ENCODE measurements at places on chromosomes 13 and 19.

- DNase-seq, result no peak
These were observed 32.9 kb downstream of the SERTM1 start for GRCh38 chr13:36706755-36707154.

DNA sequence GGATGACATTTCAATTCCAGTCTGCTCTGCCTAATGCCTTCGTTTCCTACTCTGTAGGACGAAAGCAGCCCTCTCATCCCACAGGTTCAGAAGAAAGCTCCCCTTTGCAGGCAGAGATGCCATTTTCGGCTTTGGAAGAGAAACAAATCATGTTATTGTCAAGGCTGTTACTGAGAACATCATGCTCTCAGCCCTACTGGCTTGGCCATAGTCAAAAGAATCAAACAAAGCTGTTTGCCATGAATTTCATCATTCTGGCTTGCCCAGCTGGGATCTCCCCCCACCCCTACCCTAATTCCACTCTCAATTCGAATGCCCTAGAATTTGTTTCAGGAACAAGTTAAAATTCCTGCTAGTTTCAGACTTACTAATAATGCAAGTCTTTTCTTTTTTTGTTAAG is 162.3 kb upstream of the SERP2 start:
- DNase-seq, result no peak

GRCh38 chr19:5837761-5838352 is 1.6 kb downstream of the FUT6 start:
- DNase-seq, result no peak

- no peak for DNase-seq
These were observed 12.5 kb upstream of the QTRT1 start for GRCh38 chr19:10688545-10689280.

- DNase-seq, result no peak
These were observed 130.8 kb downstream of the KL start for GRCh38 chr13:33146843-33147611.

- DNase-seq, result no peak
These were observed 120.8 kb upstream of the ZNF507 start for GRCh38 chr19:32224371-32225244.

- no peak for DNase-seq
These were observed 12.2 kb downstream of the SMAD9 start for GRCh38 chr13:36907821-36908220.

GRCh38 chr19:16922949-16923348 is 34.1 kb downstream of the F2RL3 start:
- no peak for DNase-seq

- DNase-seq, result no peak
These were observed 1.6 kb downstream of the FAM83E start for GRCh38 chr19:48613024-48613851.

GRCh38 chr13:43251961-43252360 is 228.6 kb downstream of the DNAJC15 start:
- no peak for DNase-seq

DNA sequence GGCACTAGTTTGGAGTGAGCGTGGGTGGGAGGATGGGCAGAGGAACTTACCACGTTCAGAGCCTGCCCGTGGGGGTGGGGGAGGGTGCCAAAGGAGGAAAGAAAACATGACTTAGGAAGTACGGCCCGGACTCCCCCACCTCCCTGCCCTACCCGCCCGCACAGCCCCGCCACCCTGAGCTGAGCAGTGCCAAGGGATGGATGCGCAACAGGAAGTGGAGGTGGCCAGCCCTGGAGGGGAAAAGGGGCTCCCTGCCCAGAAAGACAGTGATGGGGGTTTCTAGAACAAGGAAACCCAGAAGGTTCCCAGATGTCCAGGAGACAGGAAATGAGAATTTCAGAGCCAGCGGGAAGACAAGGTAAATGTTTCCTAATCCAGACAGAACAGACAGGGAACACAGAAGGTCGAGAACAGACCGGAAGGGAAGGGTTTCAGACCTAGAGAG is 6.3 kb downstream of the TEAD2 start:
- no peak for DNase-seq

DNA sequence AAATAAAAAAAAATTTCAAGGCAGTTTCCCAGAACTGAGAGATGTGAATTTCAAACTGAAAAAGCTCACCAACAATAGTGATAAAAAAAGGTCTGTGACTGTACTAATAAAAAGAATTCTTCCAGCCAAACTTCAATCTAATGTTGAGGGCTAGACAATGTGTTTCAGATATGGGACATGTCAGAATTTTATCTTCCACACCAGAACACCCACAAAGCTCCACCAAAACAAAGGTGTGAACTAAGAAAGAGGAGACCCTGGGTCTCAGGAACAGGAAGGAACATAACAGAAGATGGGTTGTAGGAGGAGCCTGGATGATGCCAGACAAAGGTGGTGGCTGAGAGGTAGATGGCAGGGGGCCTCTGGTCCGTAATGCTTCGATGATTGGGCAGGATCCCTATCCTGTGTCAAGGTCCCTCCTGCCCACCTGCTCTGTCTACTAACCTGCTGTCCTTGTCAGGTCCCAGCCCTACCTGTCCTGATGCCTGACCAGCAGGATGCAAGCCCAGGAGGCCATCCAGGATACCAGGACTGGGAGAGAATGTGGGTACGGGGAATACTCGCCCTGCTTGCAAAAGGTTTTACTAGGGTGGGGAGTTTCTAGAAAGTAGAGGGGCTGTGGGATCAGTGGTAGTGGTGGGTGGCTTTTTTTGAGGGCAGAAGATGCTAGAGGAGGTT is 4.5 kb downstream of the MZF1 start:
- no peak for DNase-seq

- no peak for DNase-seq
These were observed 13.1 kb downstream of the NAXD start for GRCh38 chr13:110628477-110628793.

GRCh38 chr13:100523981-100524386 is 64.6 kb downstream of the GGACT start:
- DNase-seq, result no peak

DNA sequence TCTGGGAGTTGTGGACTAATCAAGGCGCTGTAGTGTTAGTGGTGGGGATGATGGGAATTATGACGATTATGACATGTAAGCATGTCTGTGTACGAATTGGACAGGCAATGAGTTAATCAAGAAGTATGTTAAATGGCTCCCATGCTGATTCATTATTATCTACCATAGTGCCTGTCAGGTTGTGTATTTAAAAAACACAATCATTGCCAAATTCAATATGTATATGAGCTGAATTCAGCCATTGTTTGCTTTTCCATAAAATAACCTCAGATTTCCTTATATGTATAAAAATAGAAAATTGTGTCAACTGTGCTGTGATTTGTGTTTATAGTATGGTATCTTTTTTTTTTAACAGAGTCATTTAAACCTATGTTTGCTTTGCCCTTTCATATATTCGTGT is 37.1 kb downstream of the PCCA start:
- DNase-seq, result no peak

DNA sequence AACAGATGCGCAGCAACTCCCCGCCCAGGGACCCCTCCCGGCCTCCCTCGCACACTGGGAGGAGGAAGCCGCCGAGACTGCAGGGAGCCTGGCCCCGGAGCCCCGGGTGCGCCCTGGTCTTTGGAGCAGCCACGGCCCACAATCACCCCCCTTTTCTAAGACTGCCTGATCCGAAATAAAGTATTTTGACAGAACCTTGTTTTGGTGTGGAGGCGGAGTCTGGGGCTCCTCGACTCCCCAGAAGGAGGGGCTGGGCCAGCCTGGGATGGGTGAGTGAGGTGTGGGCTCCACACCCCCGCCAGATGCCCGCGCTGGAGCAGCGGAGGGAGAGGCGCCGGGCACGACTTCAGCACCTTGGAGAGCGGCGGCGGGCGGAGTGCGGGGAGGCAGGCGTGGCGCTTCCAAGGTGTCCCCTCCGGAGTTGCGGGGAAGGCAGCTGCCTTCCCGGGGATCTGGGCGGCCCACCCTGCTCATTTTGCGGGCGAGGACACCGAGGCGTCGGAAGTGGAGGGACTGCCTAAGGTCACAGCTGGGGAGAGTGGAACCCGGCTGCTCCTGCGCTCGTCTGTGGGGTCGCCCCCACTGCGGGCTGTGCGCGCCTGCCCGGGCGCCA is 9.4 kb downstream of the SIRT6 start:
- DNase-seq, result peak; percentile 71

GRCh38 chr19:6125571-6125989 is 9.9 kb upstream of the ACSBG2 start:
- DNase-seq, result peak; percentile 51

- DNase-seq, result no peak
These were observed 297.8 kb upstream of the DACH1 start for GRCh38 chr13:72164811-72165210.

DNA sequence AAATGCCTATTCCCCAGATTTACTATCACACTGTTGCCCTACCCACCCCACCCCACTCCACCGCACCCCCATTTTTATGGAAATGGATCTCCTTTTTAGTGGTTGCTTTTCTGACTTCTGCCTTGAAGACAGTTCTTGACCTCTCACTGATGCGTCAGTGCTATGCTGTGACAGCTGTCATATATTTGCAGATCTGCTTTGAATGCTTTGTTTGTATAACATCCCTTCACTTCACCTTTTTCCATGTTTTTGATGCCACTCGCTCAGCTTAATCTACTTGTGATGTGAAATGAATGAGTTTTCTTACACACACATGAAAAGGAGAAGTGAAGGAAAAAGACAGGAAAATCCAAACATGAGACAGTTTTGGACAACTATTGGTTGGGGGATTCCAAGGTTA is 731.0 kb downstream of the SLITRK6 start:
- DNase-seq, result no peak

GRCh38 chr19:16034180-16034579 is 42.1 kb upstream of the TPM4 start:
- no peak for DNase-seq

DNA sequence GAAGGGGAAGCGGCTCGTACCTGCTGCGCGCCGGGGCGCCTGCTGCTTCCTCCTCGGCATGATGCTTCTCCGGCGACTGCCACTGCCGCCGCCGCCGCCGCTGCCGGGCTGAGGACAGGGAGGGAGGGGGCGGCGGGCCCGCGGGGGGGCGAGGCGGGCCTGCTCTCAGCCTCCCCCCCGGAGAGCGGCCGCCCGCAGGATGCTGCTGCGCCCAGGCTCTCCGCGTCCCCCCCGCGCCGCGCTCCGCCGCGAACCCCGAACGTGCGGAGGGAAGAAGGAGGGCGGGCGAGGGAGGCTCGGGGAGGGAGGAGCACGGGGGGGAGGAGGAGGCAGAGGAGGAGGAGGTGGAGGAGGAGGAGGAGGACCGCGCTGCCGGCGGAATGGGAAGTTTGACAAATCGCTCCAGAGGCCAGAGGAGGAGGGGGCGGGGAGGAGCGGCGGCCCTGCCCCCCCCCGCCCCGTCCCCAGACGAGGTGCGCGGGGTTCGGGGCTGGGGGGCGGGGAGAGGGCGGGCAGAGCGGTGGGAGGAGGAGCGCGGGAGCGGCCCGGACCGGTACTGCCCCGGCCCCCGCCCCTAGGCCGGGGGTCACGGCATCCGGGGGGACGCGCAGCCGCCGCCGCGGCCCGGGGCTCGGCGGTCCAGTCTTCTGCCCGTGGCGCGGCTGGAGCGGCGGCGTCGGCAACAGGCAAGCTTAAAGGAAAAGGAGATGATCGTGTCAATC is at the start of gene TSHZ3:
TSHZ3 (minus strand) TSS at position 277 of the 722 bp plus-strand sequence; CDS start at position 60, 217 bp downstream.
- no peak for DNase-seq

DNA sequence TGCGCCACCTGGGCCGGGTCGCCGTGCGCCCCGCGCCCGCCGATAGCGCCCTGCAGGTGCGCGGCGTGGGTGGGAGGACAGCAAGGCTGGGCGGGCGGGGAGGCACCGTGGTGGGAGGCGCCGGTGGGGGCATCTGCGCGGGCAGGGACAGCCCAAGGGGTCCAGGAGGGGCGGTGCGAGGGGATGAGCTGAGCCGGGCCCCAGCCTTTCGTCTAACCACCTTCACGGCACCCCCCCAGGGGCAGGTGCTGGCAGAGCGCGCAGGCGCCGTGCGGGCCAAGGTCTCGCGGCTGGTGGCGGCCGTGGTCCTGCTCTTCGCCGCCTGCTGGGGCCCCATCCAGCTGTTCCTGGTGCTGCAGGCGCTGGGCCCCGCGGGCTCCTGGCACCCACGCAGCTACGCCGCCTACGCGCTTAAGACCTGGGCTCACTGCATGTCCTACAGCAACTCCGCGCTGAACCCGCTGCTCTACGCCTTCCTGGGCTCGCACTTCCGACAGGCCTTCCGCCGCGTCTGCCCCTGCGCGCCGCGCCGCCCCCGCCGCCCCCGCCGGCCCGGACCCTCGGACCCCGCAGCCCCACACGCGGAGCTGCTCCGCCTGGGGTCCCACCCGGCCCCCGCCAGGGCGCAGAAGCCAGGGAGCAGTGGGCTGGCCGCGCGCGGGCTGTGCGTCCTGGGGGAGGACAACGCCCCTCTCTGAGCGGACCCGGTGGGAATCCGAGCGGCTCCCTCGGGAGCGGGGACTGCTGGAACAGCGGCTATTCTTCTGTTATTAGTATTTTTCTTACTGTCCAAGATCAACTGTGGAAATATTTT is 3.1 kb downstream of the KISS1R start:
- peak; percentile 68 for DNase-seq

GRCh38 chr13:44629465-44630183 is 53.5 kb upstream of the TSC22D1 start:
- DNase-seq, result no peak

DNA sequence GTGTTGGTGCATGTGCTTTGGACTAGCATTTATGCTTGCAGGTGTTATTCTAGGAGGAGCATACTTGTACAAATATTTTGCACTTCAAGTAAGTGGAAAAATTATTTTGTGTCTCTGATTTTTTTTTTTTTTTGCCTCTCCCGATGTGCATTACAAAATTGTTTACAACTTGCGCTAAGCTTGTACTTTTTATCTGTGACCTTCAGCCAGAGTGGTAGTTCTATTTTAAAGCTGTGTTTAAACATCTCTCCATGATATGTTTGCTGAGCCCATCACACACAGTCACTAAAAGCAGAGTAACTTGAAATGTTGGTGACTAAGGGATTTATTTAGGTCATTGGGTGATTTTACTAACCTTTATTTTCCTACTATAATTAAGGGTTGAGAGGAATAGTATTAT is 20.8 kb downstream of the ITM2B start:
- DNase-seq, result no peak

- DNase-seq, result no peak
These were observed 864.3 kb downstream of the SLITRK6 start for GRCh38 chr13:84934911-84935310.

- DNase-seq, result peak; percentile 70
These were observed 105.2 kb downstream of the COL4A2 start for GRCh38 chr13:110412132-110412914.

DNA sequence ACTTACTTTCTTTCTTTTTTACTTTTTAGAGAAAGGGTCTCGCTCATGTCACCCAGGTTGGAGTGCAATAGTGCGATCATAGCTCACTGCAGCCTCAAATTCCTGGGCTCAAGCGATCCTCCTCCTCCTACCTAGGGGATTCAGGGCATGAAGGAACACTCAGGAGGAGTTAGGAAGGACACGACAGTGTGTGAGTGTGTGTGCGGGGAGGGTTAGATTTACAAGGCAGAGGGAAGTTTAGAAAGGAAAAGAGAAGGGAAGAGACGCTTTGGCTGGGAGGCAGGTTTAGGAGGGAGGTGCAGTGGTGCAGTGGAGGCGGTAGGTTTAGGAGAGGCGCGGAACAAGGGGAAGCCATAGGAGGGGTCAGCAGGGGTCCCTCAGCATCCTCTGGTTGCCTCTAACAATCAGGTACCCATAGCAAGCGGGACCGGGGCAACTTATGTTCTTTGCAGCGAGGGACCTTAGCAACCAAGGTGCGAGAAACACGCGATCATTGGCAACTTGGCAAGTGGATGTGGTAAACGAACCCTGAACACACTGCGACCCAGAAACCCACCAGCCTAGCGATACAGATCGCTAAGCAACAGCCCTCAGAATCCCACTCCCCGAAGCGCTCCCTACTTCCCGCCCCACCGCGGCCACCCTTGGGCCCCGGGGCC is 501 bp downstream of the SIRT2 start:
- DNase-seq, result no peak
